Breast epithelium (tissue), 4 donors: ENCODE measurements at places on chromosomes 1 and 21. TPM values are rescaled to one million over a fixed set of nuclear protein-coding genes. Genes with fewer than 3 reads are reported as not detected.
A peak's percentile ranks its signal among the peaks of the same experiment; 100 is the strongest.

- no peaks in the 10 kb centered on the region for H3K36me3 ChIP-seq
- peak overlapping the region; percentile 15 for H3K27ac ChIP-seq
- no peak for DNase-seq
- no peak overlapping the region for H3K4me3 ChIP-seq
- H3K27me3 ChIP-seq, result no peaks in the 10 kb centered on the region
Observed at GRCh38 chr1:67355745-67356424, 48.2 kb downstream of the IL12RB2 start.

Gene RXFP4
- total RNA-seq, result not detected

Gene NAV1
- 31.5 TPM for total RNA-seq

Gene OR14K1
- total RNA-seq, result not detected
